ENCODE measurements at places on chromosomes 16 and 17.

GRCh38 chr16:4667203-4667963 lies 26.0 kb upstream of the NUDT16L1 start:
- no peak for DNase-seq

- DNase-seq = no peak
These were observed 136.6 kb downstream of the ENGASE start for GRCh38 chr17:79211061-79211770.

DNA sequence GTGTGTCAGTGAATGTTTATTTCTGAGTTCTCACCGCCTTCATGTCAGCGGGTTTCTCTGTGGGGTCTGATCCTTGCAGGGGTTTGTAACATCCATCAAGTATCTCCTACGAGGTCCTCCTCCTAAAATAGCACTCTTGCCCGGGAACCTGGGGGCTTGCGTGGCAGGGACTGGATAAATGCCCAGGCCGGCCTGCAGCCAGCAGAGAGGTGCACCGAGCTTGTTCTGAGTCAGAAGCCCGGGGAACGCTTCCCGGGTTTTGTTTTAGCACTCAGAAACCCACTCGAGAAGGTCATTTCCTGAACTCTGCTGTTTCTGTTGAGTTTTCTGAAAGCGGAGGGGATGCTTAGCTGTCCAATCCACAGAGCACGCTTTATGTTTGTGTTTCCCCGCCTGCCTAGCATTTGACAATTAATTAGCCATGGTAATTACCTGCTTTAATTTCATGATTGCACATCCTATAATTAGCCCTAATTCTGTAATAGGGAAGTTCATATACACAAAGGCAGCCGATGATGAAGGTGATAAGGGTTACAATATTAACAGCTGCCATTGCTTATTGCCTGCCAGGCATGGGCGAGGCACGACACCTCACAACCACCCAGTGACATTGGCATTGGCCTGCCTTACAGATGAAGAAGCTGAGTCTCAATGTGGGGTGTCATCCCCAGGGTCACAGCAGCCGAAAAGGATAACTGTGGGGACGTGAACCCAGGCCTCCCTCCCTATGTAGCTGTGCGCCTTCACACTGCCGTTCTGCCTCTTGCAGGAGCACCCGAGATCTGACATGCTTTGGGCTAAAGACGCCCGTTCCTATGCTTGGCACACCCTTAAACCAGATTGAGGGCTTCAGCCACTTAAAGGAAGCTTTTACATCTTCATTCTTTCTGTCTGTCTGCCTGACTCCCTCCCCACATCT lies 333.1 kb downstream of the CPPED1 start:
- no peak for DNase-seq

- DNase-seq = no peak
These were observed 6.9 kb upstream of the ELAC2 start for GRCh38 chr17:13024526-13025257.

DNA sequence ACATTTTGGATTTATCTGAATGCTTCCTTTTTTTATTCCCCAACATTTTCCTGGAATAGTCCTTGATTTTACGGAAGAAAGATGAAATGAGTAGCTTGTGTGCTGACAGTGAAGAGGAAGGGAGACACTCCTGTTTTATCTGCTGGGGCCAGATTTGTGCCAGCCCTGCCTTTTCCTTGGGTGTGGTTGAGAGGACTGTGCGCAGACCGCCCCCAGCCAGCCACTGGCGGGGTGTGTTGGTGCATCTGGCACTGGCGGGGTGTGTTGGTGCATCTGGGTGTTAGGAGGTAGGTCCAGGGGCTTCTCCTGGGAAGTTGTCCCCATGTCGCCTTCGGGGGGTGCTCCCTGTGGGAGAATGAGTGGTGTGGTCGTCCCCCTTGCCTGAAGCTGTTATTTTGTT lies 39.5 kb downstream of the RAP1GAP2 start:
- DNase-seq = no peak

GRCh38 chr17:20116683-20117309 lies 107.6 kb downstream of the SPECC1 start:
- no peak for DNase-seq

GRCh38 chr17:49146620-49147306 lies 14.2 kb downstream of the B4GALNT2 start:
- no peak for DNase-seq
